ENCODE measurements at places on chromosomes 7 and 10.

DNA sequence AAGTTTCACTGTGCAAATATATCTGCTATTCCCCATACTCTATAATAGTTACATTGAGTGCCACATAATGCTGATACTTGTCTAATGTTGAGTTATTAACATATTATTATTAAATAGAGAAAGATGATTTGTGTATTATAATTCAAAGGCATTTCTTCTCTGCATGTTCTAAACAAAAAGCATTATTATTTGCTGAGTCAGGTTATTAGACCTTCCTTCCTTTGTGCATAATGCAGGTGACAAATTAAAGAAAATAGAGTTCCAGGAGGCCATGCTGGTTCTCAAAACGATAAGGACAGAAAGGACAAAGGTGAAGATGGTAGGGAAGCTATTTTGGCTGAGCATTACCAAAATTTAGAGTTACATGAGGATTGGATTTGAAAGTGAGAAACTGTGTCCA lies 85.4 kb upstream of the CYP2C9 start:
- DNase-seq: no peak

DNA sequence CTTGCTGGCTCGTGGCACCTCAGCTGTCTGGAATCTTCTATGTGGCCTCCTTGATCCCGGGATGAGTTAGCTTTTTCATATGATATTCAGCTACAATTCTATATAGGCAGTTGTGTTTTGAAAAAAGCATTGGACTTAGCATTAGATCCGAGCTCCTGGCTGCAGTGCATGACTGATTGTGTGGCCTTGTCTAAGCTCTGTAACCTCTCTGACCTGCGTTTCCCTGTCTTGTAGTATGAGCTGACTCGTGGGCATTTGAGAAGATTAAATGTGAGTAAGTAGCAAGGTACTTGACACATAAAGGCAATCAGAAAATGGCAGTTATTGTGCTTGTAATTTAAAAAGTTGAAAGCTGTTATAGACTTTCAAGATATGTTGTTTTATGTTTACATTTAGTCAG lies 85.9 kb downstream of the CCNY start:
- no peak for DNase-seq

DNA sequence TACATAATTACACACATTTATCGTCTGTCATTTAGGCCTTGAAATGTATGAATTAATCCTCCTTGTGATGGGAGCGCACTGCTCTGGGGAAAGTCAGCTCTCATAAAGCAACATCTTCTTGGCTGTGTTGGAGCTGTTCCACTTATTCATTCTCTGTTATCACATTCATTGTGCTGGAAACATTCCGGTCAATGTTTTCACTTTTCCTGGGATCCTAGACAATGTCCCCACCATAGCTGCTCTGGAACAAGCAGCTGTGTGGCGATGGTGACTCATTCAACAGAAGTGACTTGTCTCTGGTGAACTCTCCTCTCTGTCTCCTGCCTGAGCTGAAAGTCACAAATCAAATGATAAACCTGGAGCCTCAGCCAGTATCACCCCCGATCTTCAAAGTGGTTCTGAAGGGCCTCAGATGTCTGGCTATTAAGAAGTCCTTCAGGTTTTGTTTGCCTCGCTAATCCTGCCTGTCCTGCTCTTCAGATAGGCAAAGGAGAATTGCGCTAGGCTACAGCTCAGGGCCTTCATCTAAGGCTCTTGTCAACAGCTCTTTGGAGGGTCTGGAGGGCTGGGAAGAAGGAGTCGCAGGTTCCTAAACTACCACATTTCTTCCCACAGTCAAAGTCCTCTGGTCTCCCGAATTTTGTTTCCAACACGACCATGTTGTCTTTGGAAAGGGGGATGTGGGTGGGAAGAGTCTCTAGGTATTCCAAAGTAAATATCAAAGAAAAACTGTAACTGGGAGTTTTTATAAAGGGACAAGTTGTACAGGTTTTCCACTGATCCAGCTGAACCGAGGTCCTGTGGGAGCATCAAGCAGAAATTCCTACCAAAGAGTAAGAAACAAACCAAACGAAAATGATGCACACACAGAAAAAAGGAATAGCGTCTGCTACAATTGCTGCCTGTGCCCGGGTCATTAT lies 29.3 kb downstream of the KLF6 start:
- DNase-seq: no peak

DNA sequence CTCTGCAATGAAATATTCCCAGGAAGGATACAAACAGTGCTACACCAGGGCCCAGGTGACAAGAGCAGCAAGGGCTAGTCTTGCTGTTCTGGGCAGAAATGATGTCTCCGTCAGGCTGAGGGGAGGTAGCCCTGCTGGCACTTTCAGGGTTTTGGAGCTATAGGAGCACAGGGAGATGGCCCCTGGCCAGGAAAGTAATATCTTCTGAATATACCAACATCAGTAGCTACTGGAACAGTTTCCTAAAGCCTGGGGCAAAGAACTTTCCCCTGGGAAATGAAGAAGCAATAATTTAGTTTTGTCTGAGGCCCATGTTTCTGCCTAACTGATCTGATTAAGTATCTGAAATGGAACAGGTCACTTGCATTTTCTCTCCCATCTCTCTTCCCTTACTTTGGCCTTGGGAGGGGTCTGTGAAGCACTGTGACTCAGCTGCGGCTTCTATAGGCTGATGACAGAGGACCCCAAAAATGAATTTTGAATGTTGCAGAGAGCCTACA lies 489.1 kb upstream of the PODXL start:
- no peak for DNase-seq

GRCh38 chr7:34463830-34464229 lies 194.2 kb upstream of the NPSR1 start:
- no peak for DNase-seq

- no peak for DNase-seq
These were observed 561.9 kb upstream of the GHITM start for GRCh38 chr10:83577421-83577820.

DNA sequence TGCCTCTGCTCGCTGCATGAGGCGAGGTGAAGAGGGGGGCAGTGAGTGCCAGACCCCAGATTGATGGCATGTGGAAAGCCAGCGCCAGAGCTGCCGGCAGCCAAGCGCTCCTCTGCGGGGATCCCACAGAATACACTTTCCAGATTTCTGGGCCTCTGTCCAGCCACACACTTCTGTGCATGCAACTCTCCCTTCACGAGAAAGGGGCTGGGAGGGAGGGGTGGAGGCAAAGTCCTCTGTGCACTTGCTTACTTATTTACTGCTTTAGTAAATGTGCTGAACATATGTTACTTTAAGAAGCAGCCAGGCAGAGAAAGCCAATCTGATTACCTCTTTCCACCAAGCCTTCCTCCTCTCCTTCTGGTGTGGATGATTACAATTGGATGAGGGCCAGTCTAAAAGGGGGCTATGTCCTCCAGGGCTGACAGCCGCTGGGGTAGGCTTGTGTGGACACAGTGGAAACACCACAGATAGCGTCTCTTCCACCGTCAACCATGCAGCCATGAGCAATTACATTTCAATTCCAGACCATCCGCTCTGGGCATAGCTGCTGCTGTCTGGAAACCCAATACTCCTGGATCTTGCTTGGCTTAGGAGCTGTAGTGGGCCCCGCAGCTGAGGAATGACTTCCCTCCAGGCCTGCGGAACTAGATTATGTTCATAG lies 322.8 kb upstream of the ANKRD30A start:
- no peak for DNase-seq

- DNase-seq: no peak
These were observed 63.4 kb upstream of the AQP1 start for GRCh38 chr7:30848121-30848855.

DNA sequence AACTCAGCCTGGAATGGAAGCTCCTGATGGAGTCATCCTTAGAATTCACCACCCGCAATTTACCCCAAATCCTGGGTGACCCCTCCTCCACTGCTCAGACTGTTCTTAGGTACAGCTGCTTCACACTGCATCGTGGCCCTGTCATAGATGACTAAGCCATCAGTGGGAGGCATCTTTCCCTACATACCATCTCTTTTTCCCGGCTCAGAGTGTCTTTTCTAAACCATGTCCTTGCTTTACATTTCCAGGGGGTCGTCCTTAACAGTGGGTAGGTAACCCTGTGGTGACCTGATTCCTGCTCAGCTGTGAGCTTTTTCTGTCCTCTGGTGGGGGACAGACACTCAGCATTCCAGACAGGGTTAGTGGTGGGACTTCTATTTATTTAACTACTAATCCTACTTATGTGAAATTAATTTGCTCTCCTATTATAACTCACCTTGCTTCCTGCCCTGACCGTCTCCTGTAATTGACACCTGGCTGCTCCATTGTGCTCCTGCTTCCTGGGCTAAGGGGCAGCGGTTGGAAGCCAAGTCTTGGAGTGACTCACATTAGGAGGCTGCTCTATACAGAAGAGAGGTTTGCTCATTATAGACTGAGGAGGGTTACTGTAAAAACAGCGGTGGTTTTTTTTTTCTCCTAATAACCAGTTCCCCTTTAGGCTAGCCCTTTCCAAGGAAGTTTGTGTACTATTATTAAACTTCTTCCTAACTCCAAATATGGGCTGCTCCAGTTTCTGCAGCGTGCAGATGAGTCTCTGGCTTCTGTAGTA lies 40.6 kb downstream of the PYROXD2 start:
- DNase-seq: no peak

- DNase-seq: no peak
These were observed 618.3 kb downstream of the LRMDA start for GRCh38 chr10:76049581-76050290.

DNA sequence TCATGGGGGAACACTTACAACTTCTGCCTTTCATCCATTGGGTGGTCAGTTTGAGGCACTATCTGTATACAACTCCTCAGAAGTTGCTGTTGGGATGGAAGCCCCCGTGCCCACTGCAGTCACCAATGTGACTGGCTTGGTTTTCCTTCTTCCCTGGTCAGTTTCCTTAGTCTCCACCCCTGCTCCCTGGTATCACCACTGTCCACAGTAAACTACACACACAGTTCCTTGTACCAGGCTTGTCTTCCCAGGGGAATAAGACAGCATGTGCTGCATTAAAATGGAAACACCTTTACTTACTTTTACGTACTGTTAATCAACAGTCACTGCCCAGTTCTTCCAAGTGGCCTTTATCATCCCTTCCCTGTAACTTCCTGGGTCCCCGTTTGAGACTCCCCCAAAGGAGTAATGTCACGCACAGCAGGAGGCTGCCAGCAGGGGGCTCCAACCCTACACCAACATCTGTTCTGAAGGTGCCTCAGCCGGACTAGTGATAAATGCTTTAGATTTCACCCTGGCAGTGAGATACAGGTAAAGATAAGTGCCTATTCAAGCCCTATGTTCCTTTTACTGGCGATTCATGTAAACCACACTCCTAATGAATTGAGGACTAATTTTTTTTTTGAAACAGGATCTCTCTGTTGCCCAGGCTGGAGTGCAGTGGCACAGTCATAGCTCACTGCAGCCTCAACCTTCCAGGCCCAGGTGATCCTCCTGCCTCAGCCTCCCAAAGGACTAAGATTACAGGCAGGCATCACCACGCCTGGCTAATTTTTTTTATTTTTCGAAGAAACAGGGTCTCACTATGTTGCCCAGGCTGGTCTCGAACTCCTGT lies 45.3 kb upstream of the PIK3AP1 start:
- DNase-seq: no peak

DNA sequence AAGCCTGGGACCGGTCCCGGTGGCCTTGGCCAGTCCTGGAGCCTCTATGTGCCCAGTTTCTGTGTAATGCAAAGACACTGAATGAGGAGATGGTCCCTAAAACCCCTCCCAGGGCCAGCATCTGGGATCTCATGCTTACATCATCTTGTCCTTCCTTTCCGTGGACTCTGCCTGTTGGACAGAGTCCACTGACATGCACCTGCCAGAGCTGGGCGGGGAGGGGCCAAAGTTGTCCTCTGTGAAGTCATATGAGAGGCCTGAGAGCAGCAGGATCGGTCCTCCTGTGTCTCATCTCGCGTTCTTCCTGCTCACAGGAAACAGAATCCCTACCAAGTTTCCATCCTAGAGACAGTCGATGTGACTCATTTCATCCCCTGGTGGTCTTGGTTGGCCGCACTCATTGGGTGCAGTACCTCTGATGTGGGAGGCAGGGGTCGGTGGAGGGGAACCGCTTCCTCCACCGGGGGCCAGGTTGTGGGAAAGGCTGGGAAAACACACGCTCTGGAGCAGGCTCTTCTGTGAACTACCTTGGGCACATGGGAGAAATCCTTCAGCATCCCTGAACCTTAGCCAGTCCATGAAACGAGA lies 389.6 kb upstream of the PODXL start:
- no peak for DNase-seq

DNA sequence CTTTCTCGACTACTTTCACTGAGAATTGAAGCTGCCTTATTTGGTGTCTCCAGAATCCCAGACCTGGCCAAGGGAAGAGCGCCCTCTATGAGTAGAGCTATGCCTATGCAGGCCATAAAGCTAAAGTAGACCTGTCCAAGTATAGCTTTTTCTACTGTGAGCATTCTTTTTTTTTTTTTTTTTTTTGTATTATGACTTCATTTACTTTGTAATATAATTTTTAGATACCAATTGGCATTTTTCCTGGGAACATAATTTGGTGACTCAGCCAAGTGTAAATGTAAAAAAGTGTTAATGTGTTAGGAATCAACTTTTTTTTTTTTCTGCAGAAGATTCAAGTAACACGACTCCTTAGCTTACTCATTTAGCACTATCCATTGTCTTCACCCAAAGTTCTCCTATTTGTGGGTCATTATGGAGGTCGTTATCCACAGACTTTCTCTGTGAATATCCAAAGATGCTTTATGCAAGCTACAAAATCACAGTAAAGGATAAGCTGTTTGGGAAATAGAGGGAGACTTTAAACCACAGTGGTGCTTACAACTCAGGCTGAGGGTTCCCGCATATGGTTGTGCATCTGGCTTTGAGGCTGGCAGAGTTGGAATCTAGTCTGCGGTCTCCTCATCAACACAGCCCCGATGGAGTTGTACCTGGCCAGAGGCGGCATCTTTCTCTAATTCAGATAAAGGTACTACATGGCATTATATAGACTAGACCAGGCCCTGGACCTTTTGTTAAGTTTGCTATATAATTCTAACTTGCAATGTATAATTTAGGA lies 1040.2 kb upstream of the SORCS1 start:
- DNase-seq: no peak

DNA sequence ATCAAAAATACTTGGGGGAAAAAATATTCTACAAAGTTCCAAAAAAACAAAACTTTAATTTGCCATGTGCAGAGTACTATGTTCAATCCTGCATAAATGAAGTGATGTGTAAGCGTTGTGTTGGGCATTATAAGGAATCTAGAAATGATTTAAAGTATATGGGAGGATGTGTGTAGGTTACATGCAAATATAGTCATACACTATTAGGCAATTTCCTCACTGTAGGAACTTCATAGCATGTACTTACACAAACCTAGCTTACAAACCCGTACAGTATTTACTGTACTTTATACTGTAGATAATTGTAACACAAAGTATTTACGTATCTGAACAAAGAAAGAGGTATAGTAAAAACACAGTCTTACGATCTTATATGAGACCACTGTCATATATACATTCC lies 72.3 kb downstream of the NRBF2 start:
- DNase-seq: no peak

DNA sequence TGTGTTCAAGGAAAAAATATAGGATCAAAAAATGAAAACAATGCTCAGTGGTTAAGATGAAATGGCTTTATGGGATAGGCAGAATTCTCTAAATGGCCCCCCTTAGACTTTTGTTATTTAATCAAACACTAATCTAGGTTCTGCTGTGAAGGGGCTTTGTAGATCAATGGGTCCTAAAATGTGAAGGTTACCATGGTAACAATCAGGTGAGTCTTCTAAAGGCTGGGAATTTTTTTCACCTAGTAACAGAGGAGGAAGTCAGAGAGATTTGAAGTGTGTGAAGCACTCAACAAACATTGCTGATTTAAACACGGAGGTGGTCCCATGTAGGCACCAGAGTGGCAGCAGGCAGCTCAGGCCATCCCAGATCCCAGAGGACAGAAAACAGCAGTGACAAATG lies 11.1 kb downstream of the OR2A14 start:
- DNase-seq: no peak

GRCh38 chr7:44114586-44115310 lies 8.6 kb downstream of the POLD2 start:
- DNase-seq: no peak

GRCh38 chr10:31419394-31420063 lies 100.5 kb downstream of the ZEB1 start:
- no peak for DNase-seq
